Thoracic aorta (tissue), 2 donors: ENCODE measurements at places on chromosomes 5 and 9. TPM values are rescaled to one million over a fixed set of nuclear protein-coding genes. Genes with fewer than 3 reads are reported as not detected.

DNA sequence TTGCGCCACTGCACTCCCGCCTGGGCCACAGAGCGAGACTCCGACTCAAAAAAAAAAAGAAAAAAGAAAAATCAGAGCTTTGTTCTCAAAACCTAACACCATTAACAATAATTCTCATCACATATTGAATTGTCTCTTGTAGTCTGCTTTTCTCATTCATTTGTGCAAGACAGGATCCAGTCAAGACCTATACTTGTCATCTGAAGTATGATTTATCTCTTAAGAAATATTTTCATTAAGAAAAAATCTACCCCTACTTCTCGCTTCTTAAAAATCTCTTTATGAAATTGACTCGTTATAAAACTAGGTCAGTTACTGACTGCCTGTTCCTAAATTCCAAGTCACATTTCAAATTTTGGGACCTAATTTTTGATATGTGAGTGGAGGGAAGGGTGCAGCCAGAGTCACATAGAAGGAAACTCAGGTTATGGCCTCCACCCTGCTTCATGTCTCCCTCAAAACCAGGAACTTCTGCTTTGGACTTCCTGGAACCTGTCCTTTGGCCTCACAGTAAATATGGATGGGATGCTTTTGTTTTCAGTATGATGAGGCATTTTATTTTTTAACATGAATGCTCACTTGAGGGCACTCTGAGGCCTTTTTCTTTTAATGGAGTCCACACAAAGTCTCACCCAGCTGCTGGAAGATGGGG, 18.9 kb downstream of the ZNF169 start:
- DNase-seq = no peak

GRCh38 chr5:31270396-31270795, 76.9 kb downstream of the CDH6 start:
- DNase-seq = no peak

- no peak for DNase-seq
Observed at GRCh38 chr5:66728049-66728448, 131.9 kb downstream of the MAST4 start.

Gene GARIN3
- not detected for total RNA-seq

Gene SHOC1
- total RNA-seq = not detected

Gene CARTPT
- total RNA-seq = not detected

Gene FOXD4L5
- total RNA-seq = not detected
